Right cardiac atrium (tissue), 5 donors: ENCODE measurements at places on chromosomes 4 and X. TPM values are rescaled to one million over a fixed set of nuclear protein-coding genes. Genes with fewer than 3 reads are reported as not detected.

The CNGA1 gene
- total RNA-seq, result not detected

The MAGEA6 gene
- total RNA-seq, result not detected

The BTK gene
- total RNA-seq, result 3.0 TPM

The MEPE gene
- not detected for total RNA-seq

The TACR3 gene
- total RNA-seq, result not detected

The SSX1 gene
- not detected for total RNA-seq

The HSFX4 gene
- not detected for total RNA-seq

The MGST2 gene
- total RNA-seq, result 98.1 TPM

The GYPA gene
- total RNA-seq, result not detected

The LINC00632 gene
- 226 TPM for total RNA-seq

The MAGEB2 gene
- total RNA-seq, result not detected
